ENCODE measurements at places on chromosomes 4 and X.

GRCh38 chr4:6200011-6200921, at the start of gene JAKMIP1:
JAKMIP1 (minus strand) TSS chr4:6200549; CDS start chr4:6112850, 87,699 bp downstream.
- DNase-seq: peak; percentile 85

- DNase-seq: no peak
Observed at GRCh38 chr4:39102297-39102696, 40.3 kb downstream of the KLHL5 start.

GRCh38 chr4:24820541-24820940, 25.2 kb downstream of the SOD3 start:
- DNase-seq: no peak

DNA sequence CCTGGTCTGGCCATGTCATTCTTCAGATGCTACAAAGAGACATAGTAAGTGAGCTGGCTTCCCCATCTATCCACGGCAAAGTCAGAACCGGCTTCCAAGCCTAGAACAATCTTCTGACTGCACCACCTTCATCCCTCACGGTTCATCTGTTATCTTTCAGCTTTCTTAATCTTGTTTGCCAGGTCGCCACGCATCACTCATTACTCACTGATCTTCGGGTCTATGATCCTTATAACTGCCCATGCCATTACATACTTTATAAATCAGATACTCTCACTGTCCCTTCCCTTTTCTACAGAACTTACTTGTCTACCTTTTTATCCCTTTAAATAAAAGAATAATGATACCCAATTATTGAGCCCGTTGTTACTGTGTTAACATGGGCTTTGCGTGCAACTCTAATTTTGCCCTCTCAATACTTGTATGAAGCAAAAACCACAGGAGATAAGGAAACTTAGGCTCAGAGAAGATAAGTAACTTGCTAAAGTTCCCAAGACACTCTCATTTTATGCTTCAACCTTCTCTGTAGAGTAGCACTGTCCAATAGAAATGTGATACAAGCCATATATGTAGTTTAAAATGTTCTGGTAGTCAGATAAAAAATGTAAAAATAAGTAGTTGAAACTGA, 171.7 kb downstream of the AMELX start:
- DNase-seq: no peak
